ENCODE measurements at places on chromosomes 5 and 9.

DNA sequence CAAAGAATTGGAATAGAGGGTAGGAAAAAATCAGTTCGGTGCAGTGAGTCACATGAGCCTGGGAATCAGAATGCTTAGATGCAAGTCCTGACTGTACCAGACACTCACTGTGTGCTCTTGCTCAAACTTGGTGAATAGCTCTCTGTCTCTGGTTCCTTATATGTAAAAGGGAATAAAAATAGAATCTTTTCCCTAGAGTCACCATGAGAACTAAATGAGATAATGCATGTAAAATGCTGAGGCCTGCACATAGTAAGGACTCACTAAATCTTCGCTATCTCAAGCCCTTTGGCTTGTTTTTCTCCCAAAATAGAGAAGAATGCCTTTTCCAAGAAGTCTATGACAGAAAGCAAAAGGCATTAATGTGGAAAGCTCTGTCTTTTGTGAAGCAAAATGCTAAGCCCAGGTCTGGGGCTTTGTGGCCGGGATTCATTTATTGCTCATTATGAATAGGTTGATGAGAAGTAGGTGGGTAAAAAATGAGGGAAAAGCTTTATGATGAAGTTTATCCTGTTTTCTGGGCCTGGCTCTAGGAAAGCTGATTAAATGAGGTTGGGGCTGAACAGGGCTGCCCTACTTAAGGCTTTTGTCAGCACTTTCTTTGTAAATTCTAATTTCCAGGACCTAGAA lies 483.3 kb downstream of the DMAC1 start:
- DNase-seq = no peak

DNA sequence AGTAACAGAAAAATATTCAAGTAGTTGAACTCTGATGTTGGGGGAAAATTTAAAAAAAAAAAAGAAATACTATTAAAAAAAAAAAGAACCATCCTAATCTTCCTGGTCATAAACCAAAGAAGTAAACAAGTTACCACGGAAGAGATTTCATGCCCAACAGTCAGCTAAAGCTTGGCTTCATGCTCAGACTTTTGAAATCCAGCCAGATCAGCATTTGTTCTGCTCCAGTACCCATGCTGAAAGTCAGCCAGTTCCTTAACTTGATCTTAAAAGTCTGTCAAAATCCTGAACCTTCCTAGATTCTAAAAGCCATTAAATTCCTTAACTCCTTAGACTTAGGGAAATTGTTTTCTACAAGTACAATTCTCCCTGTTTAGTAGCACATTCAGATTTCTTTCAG lies 908.7 kb upstream of the CDH9 start:
- peak; percentile 78 for DNase-seq

GRCh38 chr9:69633716-69634115 lies 38.5 kb downstream of the APBA1 start:
- DNase-seq = no peak

GRCh38 chr9:13279284-13280141 lies at the start of gene MPDZ:
Gene MPDZ (minus strand): TSS chr9:13279692. CDS start chr9:13250315, 29,377 bp downstream.
- peak; percentile 89 for DNase-seq

DNA sequence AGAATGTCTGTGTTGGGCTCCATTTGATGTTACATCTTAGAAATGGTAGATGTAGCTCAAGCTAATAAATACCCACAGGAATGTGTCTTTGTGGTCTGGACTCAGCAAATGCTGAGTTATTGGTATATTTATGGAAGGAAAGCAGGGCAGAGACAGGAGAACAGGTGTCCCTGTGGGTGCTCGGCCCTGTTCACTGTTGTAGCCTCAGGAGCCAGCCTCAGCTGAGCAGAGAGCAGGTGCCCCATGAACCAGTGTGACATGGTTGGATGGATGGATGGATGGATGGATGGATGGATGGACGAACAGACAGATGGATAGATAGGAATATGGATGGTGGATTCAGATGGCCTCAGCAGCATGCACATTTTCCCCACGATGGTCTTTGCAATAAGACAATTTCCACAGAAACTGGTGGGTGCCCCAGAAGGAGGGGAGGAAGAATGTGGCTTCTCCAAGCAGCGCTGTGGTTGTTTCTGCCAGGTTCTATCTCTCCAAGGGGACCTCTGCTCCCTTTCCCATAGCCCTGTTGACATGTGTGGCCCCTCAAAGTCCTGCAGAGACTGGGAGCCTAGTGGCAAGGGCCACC lies 8.2 kb upstream of the IRF1 start:
- DNase-seq = no peak

DNA sequence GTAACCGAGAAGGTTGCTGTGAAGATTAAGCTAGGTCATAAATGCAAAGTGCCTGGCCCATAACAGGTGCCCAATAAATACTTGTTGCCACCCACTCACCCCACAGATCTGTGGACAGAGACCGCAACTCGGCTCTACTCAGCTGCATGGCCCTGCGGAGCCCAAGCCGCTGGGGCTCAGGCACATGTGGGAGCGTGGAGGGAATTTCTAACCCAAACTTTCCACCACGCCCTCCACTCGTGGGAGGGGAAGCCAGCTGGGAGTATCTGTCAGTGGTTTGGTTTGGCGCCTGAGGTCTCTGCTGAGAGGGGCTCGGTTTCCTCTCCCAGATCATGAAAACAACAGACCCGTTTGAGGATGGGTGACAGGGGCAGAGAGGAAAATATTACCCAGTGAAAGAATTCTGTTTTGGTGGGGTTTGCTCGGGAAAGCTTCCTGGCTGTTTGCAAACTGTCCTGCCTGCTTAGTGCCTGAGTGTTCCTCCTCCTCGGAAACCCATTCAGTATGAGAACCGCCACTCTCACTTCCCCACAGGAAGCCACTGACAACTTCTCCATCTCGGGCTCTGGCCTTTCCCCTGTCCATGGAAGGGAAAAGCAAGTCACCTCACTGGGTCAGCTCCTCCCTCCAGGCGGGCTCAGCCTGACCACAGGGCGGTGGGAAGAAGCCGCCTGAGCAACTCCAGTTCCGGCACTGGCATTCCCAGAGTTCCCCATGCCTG lies 60.1 kb downstream of the RGS3 start:
- peak; percentile 48 for DNase-seq

GRCh38 chr5:159515909-159516415 lies 185.7 kb upstream of the IL12B start:
- peak; percentile 55 for DNase-seq

DNA sequence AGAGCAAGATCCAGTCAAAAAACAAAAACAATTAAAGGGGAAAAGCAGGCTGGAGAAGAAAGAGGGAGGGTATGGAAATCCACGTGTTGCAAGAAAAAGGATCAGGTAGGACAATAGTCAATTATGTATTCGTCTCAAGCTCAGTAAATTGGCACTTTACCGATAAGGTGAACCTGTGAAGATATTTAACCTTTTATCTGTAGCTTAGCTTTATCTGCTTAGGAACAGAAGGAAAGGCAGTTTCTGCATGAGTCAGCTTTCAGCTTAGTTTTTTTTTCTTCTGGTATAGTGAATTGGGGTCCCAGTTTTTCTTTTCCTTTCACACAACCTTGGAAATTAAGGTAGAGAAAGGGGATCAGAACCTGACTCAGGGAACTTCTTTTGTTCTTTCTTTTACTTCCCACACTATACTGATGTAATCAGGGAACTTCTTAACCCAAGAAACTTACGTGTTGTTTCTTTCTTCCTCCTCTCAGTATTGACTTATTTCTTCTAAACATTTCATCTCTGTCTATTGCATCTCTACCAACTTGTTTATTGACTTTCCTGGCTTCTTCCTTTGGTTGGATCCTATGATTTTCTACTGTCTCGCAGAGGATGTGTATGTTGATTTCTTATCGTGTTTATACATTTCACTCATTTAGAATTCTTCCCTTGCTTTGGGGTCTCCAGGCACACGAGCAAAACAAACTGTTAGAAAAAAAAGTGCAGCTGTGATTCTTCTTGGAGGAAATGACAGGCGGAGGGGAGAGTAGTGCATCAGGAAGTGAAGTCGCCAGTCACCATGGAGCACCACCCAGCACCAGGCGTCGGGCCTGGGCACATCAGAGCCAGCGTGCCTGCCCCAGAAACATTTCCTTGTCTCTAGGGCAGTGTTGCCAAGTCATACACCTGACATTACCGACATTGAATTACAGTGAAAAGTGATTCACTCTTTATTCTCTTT lies 123.0 kb upstream of the LHFPL2 start:
- DNase-seq = peak; percentile 55

GRCh38 chr9:4084435-4084818 lies 215.4 kb downstream of the GLIS3 start:
- peak; percentile 17 for DNase-seq

GRCh38 chr5:150522504-150523414 lies 14.8 kb downstream of the NDST1 start:
- no peak for DNase-seq

- DNase-seq = no peak
Measured at GRCh38 chr9:122207096-122207495, 21.7 kb downstream of the LHX6 start.

GRCh38 chr5:154163327-154164248 lies 26.9 kb upstream of the GALNT10 start:
- peak; percentile 69 for DNase-seq

DNA sequence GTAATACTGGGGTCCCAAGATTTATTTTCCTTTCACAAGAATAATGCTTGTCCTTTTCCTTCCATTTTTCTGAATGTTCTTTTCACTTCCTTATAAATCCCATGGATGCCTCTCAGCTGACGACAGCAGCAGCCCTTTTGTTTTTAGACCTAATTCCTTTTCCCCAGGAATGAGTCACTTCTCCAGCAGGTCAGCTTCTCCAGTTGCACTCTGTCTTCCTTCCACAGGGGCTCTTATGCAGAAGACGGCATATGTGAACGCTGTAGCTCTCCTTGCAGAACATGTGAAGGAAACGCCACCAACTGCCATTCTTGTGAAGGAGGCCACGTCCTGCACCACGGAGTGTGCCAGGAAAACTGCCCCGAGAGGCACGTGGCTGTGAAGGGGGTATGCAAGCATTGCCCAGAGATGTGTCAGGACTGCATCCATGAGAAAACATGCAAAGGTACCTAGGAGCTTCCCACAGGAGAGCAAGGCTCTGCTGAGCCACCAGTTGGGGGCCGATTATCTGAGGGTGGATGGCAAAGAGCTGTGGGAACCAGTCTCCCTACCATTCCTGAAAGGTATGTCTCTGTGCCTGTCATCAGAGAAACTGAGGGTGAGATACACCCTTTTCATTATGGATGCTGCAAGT lies 72.9 kb downstream of the RFK start:
- DNase-seq = no peak

- DNase-seq = peak; percentile 56
Measured at GRCh38 chr9:133148199-133149129, 15.2 kb downstream of the GBGT1 start.

DNA sequence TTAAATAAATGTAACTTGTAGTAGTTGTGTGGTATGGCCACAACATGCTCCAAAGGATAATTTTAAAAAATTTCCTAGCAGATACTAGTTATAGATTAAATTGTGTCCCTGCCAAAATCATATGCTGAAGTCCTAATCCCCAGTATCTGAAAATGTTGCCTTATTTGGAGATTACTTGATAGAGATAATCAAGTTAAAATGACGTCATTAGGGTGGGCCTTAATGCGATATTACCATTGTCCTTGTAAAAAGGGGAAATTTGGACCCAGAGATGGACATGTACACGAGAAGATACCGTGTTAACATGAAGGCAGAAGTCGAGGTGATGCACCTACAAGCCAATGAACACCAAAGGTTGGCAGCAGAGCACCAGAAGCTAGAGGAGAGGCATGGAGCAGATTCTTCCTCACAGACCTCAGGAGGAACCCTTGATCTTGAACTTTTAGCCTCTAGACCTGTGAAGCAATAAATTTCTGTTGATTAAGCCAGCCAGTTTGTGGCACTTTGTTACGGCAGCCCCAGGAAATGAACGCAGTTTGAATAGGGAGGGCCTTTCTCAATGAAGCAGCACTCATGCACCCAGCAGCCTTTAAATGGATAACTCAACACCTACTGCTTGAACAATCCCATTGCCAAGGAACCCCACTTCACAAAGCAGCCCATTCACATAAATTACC lies 148.9 kb downstream of the ARHGAP26 start:
- DNase-seq = no peak

DNA sequence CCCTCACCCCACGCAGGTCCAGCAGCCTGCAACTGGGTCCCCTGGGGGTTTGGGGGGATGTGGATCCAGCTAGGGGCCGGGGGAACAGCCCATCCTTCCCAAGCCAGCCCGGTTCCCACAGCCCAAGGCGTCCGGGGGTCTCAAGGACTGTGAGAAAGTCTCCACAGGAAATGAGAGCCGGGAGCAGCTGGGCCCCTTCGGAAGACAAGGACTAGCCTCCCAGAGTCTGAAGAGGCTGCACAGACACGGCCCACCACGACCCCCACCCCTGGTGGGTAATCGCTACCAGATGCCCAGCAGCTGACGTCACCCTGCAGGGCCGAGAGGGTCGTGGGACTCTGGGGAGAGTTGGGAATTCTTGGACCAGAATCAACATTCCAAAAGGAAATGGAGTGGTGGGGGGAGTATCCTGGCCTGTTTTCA lies 10.5 kb downstream of the SH2D3C start:
- peak; percentile 69 for DNase-seq

DNA sequence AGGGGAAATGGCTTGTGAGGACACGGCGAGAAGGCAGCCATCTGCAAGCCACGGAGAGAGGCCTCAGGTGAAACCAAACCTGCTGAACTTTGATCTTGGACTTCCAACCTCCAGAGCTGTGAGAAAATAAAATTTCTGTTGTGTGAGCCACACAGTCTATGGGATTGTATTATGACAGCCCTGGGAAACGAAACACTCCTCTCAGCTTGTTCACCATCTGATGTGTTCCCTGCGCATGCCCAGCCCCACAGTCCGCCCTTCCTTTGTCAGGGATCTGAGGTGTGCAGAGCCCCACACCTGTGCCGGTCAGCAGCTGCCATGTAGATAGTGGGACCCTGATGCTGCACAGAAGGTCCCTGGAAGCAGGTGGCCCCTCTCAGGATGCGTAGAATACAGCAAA lies 34.1 kb downstream of the PLPP7 start:
- DNase-seq = no peak

DNA sequence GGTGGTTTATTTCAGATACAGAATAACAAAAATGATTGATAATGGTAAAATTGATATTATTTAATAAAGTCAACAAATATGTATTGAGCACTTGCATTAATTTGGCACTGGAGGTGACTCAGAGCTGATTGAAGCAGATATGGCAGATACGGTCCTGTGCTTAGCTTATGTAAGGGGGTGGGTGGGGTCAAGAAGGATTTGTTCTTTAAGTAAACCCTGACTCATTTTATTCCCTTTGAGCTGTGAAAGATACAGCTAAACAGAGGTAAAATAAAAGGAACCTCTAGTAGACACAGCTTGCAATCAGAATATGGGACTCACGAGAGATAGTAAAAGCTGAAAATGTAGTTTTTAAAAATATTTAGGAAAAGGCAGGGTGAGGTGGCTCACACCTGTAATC lies 201.3 kb upstream of the CLINT1 start:
- no peak for DNase-seq
